ENCODE measurements at places on chromosomes 16 and 17. TPM values are rescaled to one million over a fixed set of nuclear protein-coding genes. Genes with fewer than 3 reads are reported as not detected.

The CALB2 gene
- under 0.01 TPM for total RNA-seq

The OTOP3 gene
- total RNA-seq: not detected

The HCRT gene
- not detected for total RNA-seq

The TBC1D26 gene
- total RNA-seq: under 0.01 TPM

The TUFM gene
- 137 TPM for total RNA-seq

The CES1 gene
- total RNA-seq: 3.2 TPM

The NACA2 gene
- total RNA-seq: not detected

The CLEC19A gene
- total RNA-seq: not detected

The CRYBA1 gene
- total RNA-seq: not detected

The RNF227 gene
- total RNA-seq: 5.1 TPM

The OR1A1 gene
- total RNA-seq: not detected

The RBFOX1 gene
- total RNA-seq: not detected

The SPN gene
- not detected for total RNA-seq

The PIRT gene
- total RNA-seq: not detected

The TMEM238L gene
- total RNA-seq: not detected

The AANAT gene
- not detected for total RNA-seq

The ARL2BP gene
- 72.6 TPM for total RNA-seq

The BAIAP3 gene
- 0.34 TPM for total RNA-seq

The C16orf74 gene
- total RNA-seq: 7.3 TPM

The VKORC1 gene
- total RNA-seq: 77.1 TPM

The WFIKKN1 gene
- total RNA-seq: under 0.01 TPM

The KRTAP4-11 gene
- total RNA-seq: not detected

The FBXL16 gene
- total RNA-seq: not detected

The AP2B1 gene
- total RNA-seq: 65.0 TPM

The SP2 gene
- 3.5 TPM for total RNA-seq

The SSTR5 gene
- not detected for total RNA-seq

The SOST gene
- total RNA-seq: not detected

The SPATA22 gene
- total RNA-seq: 0.69 TPM

The TCAP gene
- total RNA-seq: 0.34 TPM

The ST6GALNAC1 gene
- not detected for total RNA-seq

The KRT34 gene
- total RNA-seq: not detected

The NDRG4 gene
- total RNA-seq: 1.3 TPM

The MPV17L gene
- total RNA-seq: 0.73 TPM

The ZACN gene
- total RNA-seq: not detected

The BIRC5 gene
- 50.6 TPM for total RNA-seq

The FAM83G gene
- total RNA-seq: 4.1 TPM

The PTX4 gene
- total RNA-seq: 0.34 TPM

The CHST6 gene
- total RNA-seq: 5.5 TPM

The OR3A2 gene
- total RNA-seq: not detected

The PNMT gene
- not detected for total RNA-seq

The IGSF6 gene
- not detected for total RNA-seq

The SEC14L5 gene
- total RNA-seq: 0.34 TPM

The ARL4D gene
- 5.1 TPM for total RNA-seq

The DNAH2 gene
- total RNA-seq: under 0.01 TPM

The CNGB1 gene
- total RNA-seq: not detected

The PDILT gene
- not detected for total RNA-seq

The TBC1D3G gene
- not detected for total RNA-seq

The ARHGDIA gene
- 174 TPM for total RNA-seq

The TIGD7 gene
- 4.3 TPM for total RNA-seq

The PYY gene
- not detected for total RNA-seq

The LPO gene
- total RNA-seq: not detected

The DRC3 gene
- 4.3 TPM for total RNA-seq

The HIC1 gene
- 0.33 TPM for total RNA-seq
